ENCODE measurements at places on chromosomes 1 and 21. TPM values are rescaled to one million over a fixed set of nuclear protein-coding genes. Genes with fewer than 3 reads are reported as not detected.

GRCh38 chr1:20442920-20443625 is 42.9 kb downstream of the CAMK2N1 start:
- peak; percentile 17 for DNase-seq

TMEM52 gene
- 1.9 TPM for polyA plus RNA-seq

- DNase-seq = no peak
These were observed 716 bp downstream of the CTBS start for GRCh38 chr1:84573481-84573966.

S100A1 gene
- 0.59 TPM for polyA plus RNA-seq

- no peak for DNase-seq
These were observed 14.8 kb downstream of the AVPR1B start for GRCh38 chr1:206102292-206102936.

- no peak for DNase-seq
These were observed 7.0 kb downstream of the PALMD start for GRCh38 chr1:99652881-99653281.

C1QTNF12 gene
- 2.6 TPM for polyA plus RNA-seq

DNA sequence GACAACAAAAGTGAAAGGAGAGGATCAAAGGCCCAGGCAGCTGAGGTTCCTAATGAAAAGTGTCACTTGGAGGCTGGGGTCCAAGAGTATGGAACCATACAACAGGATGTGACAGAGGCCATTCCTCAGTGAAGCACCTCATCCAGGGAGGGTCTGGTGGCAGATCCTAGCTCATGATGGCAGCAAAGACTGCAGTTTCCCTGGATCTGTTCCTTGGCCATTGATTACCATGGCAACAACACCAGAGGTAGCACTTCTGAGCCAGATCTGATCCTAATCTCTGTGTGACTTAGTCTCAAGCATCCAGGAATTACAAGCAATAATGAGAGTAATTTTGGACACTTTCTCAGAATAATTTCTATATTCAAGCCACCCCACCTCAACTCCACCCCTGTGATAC is 12.9 kb downstream of the FAM177B start:
- no peak for DNase-seq

DNA sequence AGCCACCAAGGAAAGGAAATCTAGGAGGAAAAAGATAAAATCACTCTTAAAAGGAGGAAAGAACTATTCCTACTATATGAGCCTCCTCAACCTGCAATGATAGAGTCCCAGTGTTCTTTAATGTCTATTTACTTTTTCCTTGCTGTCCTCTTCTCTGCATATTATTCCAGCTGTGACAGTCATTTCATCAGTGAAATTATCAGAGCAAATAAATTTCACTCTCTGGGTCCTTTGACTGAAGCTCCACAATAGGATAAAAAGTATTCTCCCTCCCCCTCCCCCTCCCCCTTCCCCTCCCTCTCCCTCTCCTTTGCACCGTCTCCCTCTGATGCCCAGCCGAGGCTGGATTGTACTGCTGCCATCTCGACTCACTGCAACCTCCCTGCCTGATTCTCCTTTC is 107.5 kb upstream of the DPT start:
- DNase-seq = no peak

- peak; percentile 29 for DNase-seq
These were observed 686 bp downstream of the ARF1 start for GRCh38 chr1:228082918-228083870.

DNA sequence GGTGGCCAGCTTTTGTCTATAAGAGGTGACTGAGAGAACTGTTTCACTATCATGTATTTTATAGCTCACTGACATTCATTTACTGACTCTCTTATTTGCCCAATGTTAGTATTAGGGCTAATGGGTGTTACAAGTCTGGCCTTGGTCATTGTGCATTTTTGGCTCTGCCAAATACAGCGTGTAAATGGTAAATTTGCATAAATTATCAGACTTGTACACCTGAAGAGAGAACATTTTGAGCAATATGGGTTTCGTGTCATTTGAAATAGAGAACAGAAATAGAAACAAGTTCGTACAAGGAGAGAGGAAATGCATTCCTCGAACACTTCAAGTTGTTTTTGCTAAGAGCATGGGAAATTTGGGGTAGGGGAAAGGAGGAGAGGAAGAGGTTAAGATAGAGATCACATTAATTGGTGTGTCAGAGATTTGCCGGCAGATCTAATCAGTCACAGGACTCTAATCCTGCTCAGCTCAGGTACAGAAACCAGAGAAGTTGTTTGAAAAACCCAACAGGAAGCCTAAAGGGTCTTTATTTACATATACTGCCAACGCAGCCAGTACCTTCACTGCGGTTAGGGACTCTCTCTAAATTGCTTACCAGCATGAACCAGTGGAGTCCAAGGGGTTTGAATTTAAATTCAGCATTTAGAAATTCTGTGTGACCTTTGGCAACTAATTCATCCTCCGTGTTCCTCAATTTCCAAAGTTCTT is 261.5 kb downstream of the GPATCH2 start:
- DNase-seq = no peak

GRCh38 chr1:116260621-116261020 is 112.4 kb upstream of the ATP1A1 start:
- no peak for DNase-seq

GPR3 gene
- polyA plus RNA-seq = 4.8 TPM

FALEC gene
- not detected for polyA plus RNA-seq

DNA sequence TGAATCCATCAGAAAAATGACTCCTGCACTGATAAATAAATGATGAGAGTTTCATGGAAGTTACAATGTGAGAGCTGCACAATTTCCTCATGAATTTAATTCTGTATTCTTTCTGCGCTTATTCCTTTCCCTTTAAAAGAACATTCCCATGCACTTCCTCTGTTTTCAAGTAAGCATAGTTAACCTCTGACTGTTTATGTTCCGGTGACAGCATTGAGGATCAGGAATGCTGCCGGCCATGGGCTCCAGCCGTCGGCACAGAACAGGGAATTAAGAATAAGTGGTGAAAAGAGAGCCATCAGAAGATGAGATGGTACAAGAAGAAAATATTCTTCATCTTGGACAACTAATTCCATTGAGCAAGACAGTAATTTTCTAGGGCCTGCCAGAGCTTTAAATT is 65.3 kb downstream of the SUSD4 start:
- DNase-seq = peak; percentile 61

DNA sequence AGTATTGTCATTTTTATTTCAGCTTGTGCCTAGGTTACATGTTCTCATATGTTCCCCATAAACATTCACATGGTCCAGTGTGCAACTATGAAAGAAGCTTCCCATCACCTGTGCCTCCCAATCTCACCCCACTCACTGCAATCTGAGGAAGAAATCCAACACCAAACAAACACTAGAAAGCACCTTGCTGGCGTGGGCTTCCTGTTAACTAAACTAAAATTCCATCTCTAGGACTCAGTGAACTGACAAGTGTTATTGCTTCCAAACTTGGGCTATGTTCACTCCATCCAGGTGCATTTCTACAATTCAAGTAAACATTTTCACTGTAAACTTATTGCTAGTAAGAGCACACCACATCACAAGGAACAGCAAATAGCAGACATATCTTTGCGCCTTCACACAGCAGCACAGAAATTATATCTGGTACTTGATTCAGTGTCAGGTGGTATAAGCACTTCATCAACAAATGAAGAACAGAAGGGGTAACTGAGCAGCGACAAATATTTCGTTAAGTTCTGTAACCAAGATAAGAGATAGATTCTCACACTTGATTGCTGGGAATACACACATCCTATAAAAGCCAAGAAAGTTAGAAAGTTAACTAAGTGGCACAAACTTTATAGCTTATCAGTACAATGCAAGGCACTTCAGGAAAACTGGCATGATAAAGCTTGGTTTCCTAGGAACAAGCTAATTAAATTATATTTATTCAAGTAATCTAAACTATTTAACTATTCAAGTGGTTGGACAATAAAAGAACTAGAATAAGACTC is 8.9 kb upstream of the KCNJ15 start:
- no peak for DNase-seq

DNA sequence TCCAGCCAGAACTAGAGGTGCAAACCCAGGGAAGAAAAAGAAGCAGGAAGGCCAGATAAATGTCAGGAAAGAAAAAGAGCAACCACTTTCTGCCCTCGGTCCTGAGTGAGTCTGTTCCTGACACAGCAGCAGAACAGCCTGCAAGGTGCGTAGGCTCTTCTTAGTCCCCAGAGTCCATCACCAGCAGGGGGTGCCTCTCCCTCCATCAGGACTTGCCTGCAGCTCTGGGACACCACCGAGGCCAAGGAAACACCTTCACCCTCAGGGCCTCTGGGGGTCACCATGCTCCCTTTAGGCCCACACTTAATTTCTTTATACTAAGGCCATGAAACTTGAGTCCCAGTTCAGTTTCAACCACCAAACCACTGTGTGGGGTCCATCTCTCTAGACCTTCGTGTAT is 43.7 kb upstream of the NFASC start:
- no peak for DNase-seq

DNA sequence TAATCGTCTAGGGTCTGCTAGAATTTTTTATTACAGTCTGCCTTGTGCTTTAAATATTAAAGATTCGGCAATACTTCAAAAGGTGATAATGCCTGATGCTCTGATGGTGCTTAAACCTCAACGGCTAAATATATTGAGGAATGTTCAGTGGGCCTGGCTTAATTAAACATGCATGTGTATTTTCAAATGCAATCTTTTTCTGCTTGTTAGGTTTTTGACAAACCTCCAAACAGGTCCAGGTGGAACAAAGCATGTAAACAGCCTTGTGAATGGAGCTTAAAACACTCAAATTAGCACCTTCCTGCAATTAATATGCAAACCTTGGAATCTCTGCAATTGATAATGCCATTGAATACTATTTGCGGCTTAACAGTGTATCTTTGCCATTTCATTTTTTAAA is 334.9 kb downstream of the BARHL2 start:
- DNase-seq = no peak

DNA sequence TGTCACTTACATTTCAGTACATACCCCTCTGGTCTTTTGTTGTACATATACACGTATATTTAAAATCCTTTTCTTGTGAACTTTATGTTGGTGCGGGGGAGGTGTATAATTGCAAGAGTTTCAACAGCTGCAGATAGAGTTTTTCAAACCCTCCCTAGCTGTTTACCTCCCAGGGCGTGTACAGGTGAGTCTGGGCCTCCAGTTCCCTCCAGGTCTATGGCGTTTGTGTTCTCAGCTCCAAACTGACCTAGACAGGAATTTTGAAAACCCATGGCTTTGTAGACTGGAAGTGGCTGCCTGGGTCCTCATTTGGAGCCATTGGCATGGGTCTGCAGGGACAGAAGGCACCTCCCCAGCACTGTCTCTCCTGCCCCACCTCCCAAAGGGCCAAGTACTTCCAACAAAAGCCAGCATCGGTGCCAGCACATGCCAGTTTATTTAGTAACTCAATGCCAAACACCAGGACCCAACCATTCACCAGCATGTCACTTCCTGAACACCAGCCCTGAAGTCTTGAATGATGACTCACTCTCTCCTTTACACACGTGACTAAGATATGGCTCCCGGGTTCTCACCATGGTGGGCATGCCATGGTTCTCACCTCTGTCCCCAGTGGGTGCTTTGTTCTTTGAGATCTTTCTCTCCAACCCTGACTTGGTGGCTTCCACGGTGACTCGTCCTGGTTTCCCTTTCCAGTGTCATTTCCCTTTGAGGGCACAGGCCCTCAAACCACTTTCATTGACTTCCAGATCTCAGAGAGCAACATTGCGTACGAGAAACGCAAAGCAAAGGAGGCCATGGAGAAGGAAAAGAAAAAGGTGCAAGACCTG is 57.3 kb upstream of the EFHD2 start:
- DNase-seq = peak; percentile 84

DNA sequence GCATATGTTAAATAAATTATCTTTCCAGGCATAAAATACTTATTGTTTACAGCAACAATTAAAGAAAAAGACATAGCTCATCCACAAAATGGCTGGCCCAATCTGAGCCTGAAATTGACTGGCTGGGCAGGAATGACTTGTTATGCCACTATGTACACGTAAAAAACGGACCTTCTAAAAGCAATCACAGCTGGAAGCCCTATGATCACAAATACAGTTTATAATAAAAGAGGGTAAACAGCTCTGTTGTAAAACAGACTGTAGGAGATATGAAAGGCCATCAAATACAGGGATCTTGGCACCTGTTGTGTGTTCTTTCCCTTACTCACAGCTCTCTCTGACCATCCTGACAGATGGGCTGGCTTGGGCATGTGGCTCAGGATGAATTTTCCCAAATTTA is 70.5 kb upstream of the DMRTA2 start:
- DNase-seq = no peak
